ENCODE measurements at places on chromosomes 12 and 14.

DNA sequence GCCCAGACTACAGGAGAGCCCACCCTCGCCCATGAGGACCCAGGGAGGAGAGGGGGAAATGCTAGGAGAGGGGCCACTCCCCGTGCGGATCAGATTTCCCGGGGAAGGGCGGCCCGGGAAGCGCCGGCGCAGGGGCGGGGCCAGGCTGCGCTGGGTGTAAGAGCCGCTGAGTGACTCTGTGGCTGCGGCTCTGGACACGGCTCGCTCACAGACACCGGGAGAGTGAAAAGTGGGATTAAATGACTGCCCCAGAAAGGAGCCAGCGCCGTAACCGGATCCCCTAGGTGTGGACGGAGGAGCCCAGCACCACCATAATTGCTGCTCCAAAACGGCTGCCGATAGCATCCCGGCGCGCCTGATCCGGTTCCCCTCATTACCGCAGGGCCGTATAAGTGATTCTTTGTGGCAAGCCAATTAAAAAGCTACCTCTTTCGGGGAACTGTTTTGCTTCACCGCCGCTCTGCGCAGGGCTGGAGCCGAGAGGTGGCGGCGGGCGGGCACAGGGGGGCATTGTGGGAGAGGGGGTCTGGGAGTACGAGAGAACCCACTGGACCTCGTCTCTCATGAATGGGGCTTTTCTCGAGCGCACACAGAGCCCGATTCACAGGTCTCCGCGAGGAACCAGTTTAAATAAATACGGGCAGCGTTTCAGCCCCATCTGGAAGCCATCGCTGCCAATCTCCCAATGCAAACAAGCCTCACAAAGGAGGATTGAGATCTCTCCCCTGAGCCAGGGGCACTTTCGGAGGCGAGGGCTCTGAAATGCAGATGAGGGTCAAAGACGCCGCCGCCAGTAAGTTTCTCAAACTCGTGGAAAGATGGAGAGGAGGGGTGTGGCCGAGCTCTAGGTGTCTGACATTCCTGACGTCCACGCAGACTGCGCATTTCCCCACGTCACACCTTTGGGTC, 2.5 kb downstream of the COL2A1 start:
- DNase-seq = peak; percentile 84

DNA sequence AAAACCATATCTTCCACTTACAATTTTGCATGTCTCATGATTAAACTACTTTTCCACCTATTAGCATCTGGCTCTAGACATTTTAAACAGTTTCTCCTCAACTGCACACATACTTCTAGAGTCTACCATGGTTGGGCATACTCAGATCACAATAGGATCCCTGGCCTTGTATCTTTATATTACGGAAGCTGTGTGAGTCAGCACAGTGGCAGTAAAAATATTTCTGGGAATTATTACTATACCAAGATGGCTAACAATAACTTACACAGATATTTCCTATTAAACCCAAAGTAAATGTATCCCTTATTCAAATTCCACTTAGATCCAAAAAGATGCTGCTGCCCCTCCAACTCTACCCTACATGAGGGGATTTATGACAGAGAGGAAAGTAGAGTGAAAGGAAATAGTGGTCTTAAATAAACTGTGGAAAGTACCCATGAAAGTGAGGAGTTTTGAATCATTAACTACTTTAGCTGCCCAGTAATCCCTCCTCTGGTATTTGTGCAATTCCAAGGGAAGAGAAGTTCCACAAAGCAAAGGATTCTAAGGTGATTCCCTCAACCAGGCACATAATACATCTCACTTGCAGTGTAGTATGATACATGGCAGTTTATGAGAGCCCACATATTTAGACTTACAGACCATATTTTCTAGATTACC, 14.0 kb upstream of the CPSF6 start:
- DNase-seq = no peak

DNA sequence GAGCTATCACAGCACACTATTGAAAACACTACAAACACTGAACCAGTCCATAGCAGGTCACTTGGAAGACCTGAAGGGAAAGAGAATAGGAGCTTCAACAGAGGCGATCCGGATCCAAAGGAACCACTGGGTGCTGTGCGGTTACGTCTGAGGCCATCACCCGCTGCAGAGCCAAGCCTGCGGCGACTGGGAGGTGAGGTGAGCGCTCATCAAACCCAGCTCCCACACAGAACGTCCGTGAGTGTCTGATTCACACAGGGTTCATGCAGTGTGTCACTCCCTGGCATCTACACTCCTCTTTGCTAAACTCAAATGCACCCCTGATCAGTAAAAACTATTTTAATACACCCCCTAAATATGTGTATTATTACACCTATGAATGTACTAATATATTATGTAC, 64.1 kb downstream of the TMEM132D start:
- no peak for DNase-seq

DNA sequence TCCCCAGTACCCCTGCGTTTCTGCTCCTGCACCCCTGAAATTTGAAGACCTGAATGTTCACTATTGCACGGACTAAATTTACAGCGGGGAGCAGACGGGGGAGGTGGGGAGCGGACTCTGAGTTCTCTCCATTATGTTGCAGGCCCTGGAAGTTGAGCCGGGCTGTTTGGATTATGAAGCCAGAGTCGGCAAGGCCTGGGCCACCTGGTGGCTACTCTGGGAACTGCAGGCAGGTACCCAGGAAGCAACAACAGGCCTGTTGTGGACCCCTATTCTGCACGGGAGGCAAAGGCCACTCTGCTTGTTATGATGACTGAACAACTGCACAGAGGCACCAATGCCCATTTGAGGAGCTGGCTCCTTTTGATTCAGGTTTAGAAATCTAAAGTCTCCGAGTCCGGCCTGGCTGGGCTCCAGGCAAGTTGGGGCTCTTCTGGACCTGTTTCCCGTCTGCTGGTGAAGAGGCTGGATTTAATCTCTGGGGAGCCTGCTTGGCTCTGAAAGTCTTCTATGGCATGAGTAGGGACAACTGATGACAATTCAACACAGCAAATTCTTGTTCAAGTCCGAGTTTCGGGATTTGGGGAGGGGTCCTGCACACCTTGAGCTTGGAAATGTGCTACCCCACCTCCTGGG, 34.1 kb upstream of the FAM181A start:
- DNase-seq = peak; percentile 80

DNA sequence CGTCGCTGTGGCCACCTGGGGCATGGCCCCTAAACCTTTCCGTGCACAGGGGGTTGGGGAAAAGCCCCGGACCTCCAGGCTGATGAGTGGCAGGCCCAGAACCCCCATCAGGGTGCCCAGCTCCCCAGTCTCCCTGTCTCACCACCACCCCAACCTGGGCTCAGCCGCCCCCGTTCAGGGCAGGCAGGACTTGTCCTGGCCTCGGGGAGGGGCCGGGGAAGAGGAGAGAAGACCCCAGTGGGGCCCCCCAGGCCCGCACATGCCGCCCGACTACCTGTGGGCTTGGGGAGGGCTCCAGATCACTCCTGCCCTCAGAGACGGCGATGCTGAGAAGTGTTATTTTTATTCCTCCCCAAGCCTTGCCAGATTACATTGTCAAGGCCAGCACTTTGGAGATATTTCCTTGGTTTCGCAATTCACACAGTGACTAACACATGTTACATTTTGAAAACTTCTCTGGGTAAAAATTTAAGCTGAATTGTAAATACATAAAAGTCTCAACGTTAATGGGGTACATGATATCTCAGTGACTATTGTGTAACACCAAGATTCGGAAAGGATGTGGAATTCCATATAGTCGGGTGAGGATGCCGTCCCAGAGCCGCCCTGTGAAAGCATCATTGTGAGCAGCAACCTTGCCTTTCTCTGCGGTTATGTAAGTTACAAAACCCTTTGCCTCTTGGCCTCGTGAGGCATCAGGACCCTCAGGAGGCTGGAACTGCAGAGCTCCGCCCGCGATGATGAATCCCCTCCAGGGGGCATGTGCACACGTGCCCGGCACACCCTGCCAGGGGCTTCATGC, 85.6 kb upstream of the DIO3 start:
- DNase-seq = no peak

GRCh38 chr12:92900941-92901340, 28.2 kb downstream of the EEA1 start:
- DNase-seq = no peak

GRCh38 chr12:55719371-55719770, 822 bp upstream of the RDH5 start:
- DNase-seq = no peak

DNA sequence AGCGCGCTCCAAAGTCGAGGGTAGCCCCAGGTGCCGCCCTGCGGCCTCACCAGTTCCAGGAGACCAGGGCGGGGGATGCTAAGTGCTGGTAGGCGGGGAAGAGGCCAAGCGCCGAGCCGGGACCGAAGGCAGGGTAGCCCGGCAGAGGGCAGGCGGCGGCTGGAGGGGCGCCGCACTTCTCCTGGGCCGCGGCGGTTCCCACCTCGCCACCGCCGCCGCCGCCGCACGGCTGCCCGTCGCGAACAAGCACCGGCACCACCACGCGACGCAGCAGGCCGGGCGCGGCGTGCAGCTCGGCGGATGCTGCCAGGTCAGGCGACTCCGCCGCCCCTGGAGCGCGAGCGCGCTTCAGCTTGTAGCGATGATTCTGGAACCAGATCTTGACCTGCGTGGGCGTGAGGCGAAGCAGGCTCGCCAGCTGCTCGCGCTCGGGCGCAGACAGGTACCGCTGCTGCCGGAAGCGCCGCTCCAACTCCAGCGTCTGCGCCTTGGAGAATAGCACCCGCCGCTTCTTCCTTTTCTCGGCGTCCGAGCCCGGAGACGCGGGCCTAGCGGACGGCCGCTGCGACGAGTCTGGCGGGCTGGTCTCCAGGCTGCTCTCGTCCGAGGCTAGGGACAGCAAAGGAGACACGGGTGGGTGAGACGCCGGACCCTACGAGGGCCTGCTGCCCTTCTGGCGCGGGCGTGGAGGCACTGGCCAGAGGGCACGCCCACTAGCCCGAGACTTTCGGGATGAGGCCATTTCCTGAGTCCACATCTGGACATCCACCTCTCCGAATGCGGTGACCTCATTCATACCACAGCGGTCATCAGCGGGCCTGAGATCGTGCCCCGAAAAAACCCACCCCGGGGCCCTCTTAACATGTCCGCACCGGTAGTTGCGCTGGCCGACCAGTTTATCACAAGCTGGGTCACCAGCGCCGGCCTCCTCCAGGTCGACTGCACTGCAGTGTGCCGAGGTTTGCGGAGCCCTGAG, 1.3 kb downstream of the NKX2-8 start:
- no peak for DNase-seq

DNA sequence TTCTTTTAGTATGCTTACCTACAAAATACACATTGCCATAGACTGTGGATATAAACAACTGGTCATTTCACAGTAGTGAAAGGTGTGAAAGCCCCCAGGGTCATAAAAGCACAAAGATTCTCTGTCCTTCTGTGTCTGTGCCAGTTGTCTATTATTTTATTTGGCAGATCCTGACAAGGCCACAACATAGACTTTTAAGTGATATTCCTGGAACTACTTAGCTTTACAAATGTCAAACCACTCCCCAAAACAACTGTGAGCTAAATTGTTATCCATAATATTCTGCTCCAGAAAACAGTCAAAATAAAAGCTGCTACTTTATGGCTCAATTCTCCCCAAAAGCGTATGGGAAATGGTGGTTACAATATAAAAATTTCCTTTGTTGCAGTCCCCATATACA, 172.1 kb downstream of the SEC23A start:
- DNase-seq = no peak

DNA sequence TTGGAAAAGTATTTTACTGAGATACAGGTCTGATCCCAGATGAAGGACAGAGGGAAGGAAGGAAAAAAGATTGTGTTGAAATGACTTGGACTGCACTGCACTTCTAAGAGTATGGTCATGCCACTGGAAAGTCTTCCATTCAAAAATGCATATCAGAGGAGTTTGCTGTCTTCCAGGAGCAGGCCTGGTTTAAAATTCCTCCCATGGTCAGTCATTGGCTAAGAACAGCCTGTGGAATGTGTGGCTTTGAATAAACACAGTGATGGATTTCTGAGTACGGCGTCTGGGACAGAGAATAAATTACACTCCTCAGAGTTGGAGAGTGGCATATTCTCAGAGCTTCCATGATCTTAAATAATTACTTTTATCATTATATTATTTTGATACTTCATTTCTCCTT, 245.8 kb upstream of the PDZRN4 start:
- no peak for DNase-seq

- DNase-seq = no peak
Observed at GRCh38 chr14:67889455-67889854, 69.9 kb downstream of the RAD51B start.

- no peak for DNase-seq
Observed at GRCh38 chr14:85024931-85025330, 505.0 kb upstream of the FLRT2 start.

DNA sequence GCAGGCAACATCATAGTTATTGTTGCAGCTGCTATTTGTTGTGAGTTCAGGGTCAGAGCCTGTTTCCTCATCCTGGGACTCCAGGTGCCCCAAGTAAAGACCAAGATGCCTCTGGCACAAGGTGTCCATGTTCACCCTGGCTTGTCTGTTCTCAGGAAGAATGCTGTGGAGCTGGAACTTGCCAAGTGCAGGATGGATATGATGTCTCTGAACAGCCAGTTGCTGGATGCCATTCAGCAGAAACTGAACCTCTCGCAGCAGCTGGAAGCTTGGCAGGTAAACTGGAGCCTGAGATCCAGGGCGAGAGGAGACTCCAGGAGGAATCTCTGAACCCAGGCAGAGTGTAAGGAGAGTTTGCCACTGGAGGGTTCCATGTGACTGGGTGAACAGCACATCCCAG, 26.8 kb downstream of the RAB35 start:
- no peak for DNase-seq

- no peak for DNase-seq
Observed at GRCh38 chr14:34794941-34795340, 80.2 kb downstream of the BAZ1A start.

GRCh38 chr14:68244262-68244980, 424.8 kb downstream of the RAD51B start:
- no peak for DNase-seq

DNA sequence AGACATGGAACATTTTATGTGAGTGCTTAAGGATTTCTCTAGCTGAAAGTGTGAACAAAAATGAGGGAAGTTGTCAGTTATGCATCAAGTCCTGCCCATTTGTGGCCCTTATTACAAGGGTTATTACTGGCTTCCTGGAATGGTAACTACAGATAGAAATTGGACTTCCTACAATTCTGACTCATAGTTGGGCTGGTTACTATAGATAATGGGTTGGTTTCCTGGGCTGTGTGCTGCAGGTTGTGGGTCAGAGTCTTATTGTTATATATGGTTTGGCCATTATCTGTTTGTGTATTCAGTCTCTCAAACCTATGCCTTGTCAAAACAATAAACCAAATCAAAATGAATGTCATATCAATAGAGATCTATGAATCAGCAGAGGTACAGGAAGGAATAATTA, 313.7 kb downstream of the ADAMTS20 start:
- DNase-seq = no peak

DNA sequence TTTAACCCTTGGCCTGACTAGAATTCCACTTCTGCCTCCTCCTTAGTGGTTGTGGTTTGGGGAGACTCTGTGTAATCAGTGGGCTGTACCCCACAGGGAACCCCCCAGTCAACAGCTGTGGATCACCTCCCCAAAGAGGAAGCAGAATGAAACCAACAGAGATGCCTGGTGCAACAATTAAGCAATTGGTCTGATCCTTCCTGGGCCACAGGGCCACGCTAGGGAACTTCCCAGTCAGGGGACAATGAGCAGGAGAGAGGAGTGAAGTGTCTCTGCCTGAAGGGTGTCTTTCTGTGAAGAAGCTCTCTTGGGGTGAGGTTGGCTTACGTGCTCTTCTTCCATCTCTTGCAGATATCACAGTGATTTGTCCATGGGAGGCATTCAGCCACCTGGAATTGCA, 8.2 kb downstream of the PDE6H start:
- no peak for DNase-seq

- no peak for DNase-seq
Observed at GRCh38 chr12:127343940-127344339, 923.0 kb upstream of the TMEM132C start.

Measured in NCI-H82 (cell line).